ENCODE measurements at places on chromosomes 3 and 15. TPM values are rescaled to one million over a fixed set of nuclear protein-coding genes. Genes with fewer than 3 reads are reported as not detected.

GRCh38 chr3:99551520-99551919, 86.9 kb upstream of the COL8A1 start:
- DNase-seq = no peak
- H3K27ac ChIP-seq = no peak overlapping the region
- H3K36me3 ChIP-seq = no peaks in the 10 kb centered on the region
- H3K4me3 ChIP-seq = no peak overlapping the region

- H3K4me3 ChIP-seq = no peak overlapping the region
- DNase-seq = no peak
- H3K36me3 ChIP-seq = peaks cover 2% of the 10 kb centered on the region
- no peaks in the 10 kb centered on the region for H3K27me3 ChIP-seq
- no peaks in the 10 kb centered on the region for H3K4me1 ChIP-seq
These were observed 214.8 kb downstream of the ZMAT3 start for GRCh38 chr3:178856804-178857203.

DNA sequence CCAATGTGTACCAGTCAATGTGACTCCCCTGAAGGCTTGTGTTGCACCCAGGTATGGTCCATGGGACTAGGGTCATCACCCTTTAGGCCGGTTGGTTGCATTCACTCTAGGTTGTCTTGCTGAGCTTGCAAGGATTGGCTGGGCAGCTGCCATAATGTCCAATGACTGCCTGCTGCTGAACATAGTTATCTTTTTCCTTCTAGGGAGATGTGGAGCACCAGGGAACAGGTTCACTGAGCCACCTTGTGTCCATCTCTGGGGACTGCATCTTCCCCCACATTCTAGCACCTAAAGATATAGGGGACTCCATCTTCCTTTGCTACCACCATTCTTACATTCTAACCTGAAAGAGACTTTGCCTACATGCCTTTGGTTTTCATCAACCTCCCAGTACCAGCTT, 580.4 kb upstream of the TBL1XR1 start:
- peaks cover 27% of the 10 kb centered on the region for H3K4me1 ChIP-seq
- no peak overlapping the region for H3K27ac ChIP-seq
- H3K36me3 ChIP-seq = no peaks in the 10 kb centered on the region
- H3K4me3 ChIP-seq = no peak overlapping the region

MME gene
- total RNA-seq = 0.91 TPM

- no peak for DNase-seq
- H3K4me3 ChIP-seq = no peak overlapping the region
- H3K4me1 ChIP-seq = no peaks in the 10 kb centered on the region
- peaks cover 52% of the 10 kb centered on the region for H3K27me3 ChIP-seq
These were observed 8.6 kb upstream of the TNFAIP8L3 start for GRCh38 chr15:51103330-51103729.

Measured in naive thymus-derived CD8-positive, alpha-beta T cell (primary cell).